ENCODE measurements at places on chromosomes 5 and 9.

DNA sequence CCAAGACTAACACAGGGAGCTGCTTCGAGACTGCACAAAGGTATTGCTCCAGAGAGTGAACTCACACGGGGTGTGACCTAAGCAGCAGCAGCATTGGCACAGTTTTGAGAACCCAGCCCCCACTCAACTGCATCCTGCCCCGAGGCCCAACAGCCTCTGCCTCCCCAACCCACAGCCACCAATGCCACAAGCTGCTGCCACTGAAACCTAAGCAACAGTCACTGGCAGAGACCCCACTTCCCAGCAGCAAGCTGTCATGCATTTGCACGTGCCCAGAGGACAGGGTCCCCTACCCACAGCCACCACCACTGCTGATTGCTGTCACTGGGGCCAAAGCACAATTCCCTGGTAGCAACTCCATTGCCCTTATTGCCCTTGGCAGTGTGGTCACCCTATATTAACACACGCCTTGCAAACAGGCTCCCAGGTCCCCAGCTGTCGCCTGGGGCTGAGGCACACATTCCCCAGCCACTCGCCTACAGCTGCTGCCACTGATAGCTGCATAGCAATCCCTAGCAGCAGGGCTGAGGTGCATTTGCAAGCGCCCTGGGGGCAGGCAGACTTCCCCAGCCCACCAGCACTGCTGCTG is 141.0 kb downstream of the AGTPBP1 start:
- peak; percentile 36 for DNase-seq

GRCh38 chr5:141906972-141907371 is 16.7 kb upstream of the DELE1 start:
- DNase-seq: no peak

- no peak for DNase-seq
Observed at GRCh38 chr9:111799915-111800526, 5.3 kb upstream of the SHOC1 start.

GRCh38 chr5:65768723-65769346 is 46.8 kb downstream of the NLN start:
- DNase-seq: no peak

DNA sequence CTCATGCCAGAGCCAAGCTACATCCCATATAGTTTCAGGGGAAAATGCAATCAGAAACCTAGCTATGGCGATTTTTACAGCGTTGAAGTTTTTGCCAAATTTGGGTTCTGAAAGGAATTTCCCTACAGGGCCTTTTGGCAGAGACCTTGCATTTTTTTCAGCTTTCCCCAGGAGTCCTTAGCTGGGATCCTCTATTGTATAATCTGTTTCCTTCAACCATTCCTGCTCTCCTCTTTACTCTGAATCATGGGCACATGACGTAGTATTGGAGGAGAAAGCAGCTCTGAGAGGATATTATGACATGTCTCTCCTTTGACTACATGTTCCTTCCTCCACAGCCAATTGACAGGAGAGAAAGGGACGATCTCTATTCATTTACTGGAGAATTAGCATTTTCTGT is 118.5 kb upstream of the ERCC6L2 start:
- DNase-seq: no peak

GRCh38 chr5:32578363-32578762 is 7.0 kb upstream of the SUB1 start:
- no peak for DNase-seq

DNA sequence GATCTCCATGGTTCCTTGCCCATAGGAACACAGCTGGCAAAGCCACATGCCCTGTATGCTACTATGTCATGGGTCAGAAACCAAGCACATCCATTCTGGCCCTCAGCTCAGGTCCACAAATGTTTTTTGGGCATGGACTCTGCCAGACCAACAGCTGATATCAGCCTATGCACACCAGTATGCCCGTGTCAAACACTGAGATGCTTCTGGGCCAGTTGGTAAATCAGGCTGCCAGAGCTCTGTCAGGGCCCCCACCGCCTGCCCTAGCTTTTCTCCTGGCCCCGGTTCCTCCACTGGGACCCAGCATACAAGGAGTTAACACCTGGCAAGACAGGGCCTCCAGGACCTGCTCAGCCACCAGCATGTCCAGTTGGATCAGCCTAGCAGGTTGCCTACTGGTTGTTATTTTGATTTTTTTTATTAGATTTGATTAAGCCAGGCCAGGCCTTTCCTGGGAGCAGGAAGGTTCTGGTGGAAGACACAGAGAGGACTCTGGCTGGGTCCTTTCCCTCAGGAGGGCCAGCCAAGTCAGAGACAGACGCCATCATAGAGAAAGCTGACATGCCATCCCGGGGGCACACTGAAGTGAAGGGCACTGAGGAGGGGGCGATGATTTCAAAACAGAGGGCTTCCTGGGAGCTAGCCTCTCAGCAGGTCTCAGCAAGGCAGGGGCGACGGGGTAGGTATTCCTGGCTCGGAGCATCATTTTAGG is 65.8 kb downstream of the TSTD2 start:
- DNase-seq: no peak

GRCh38 chr5:145856285-145856818 is 16.5 kb downstream of the GRXCR2 start:
- DNase-seq: peak; percentile 12
